ENCODE measurements at places on chromosomes 7 and 10. TPM values are rescaled to one million over a fixed set of nuclear protein-coding genes. Genes with fewer than 3 reads are reported as not detected.

The C10orf143 gene
- total RNA-seq, result 0.26 TPM

The MYPN gene
- not detected for total RNA-seq

The TMEM229A gene
- not detected for total RNA-seq

The TEX36 gene
- not detected for total RNA-seq
